ENCODE measurements at places on chromosomes 5 and 9.

- no peak for DNase-seq
Measured at GRCh38 chr9:115770521-115770920, 383.1 kb upstream of the PAPPA start.

GRCh38 chr9:17476401-17476800 lies 102.5 kb upstream of the SH3GL2 start:
- no peak for DNase-seq

DNA sequence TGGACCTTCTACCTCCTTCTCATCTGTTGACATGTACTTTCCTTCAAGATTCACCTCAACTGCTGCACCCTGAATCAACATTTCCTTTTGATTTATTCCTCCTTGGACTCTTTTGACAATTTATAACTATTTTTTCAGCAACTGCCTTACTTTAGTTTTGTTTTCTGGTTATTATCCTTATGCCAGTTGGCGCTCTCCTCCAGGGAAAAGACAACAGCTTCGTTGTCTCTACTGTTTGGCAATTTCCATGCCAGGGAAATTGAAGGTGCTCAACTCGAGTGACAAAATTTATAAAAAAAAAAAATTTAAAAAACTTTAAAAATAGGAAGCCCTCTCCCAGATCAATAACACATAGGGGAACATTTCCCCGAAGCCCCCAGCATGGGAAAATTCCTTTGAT lies 549.2 kb upstream of the DMAC1 start:
- no peak for DNase-seq

GRCh38 chr5:135242021-135242865 lies 156.8 kb downstream of the MACROH2A1 start:
- DNase-seq, result no peak

DNA sequence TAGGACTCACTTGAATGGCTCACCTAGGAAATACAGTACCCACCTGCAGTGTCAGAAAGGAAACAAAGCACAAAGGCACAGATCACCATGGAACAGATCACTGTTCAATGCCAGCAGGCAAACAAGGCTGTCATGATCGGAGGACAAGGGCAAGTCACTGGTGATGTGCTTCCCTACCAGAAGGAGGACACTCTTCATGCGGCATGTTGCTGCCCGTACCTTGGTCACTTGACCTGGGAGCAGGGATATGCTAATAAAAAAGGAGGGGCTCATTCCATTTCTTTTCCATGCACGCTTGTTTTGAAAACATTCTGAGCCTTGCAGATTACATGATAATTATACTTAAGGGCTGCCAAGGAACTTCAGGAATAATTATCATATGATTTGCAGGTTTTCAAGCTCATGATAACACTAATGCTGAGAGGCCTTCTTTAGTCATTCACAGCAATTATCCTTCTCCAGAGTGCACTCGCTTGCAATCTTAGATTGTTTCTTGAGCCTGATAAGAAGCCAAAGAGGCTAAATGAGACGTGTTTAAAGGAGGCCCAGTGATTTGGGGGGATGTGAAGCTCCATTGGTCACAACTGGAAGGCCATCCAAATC lies 36.1 kb upstream of the STARD4 start:
- DNase-seq, result no peak

- DNase-seq, result no peak
Measured at GRCh38 chr5:23026252-23027170, 173.4 kb upstream of the CDH12 start.

GRCh38 chr5:108727236-108727650 lies 20.5 kb upstream of the FER start:
- no peak for DNase-seq

- no peak for DNase-seq
Measured at GRCh38 chr9:5626727-5627634, 1.9 kb upstream of the RIC1 start.

DNA sequence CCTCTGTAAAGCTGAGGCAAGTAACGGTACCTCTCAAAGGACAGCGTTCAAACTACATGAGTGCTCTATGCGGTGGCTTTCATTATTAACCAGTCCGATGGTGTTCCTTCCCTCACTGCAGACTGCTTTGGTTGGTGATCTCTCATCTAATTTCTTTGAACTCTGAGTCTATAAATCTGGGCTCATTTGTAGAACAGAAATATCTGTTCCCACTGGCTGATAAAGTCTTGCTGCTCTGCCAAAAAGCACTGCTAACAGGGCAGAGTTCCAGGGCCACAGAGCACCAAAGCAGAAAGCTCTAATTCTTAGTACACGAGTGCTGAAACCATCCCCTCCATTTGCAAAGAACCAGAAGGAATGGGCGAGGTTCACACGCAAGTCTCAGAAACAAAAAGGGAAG lies 81.9 kb downstream of the MED27 start:
- DNase-seq, result no peak

DNA sequence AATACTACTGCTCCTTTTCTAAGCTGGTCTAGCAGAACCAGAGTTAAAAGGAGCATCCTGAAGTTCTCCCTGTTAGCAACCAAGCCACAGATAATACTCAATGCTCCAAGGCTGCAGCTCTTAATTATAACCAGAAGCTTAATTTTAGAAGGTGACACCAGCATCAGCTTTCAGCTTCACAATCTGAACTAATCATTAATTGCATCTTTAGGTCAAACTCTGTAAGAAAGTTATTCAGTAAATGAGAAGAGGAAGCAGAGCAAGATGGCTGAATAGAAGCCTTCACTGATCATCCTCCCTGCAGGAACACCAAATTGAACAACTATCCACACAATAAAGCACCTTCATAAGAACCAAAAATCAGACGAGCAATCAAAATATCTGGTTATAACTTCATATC lies 38.5 kb downstream of the APBA1 start:
- no peak for DNase-seq

- DNase-seq, result no peak
Measured at GRCh38 chr9:92664394-92665152, 5.4 kb downstream of the IPPK start.

DNA sequence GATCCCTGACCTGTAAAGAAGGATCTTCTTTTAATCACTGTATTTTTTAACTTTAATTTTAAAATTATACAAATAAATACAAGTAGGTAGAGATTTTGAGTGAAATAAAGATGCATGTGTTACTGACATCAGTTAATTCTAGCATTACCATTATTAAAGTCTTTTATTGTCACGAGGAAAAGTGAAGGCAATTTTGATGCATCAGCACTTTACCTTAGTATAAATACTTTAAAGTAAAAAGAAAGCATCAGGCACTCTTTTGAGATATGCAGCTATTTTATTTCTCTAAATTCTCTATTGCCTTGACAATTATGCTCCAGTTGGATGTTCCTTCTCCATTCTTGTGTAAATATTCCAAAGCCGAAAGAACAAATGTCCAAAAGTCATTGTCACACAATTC lies 4.6 kb downstream of the HTR1A start:
- DNase-seq, result no peak

DNA sequence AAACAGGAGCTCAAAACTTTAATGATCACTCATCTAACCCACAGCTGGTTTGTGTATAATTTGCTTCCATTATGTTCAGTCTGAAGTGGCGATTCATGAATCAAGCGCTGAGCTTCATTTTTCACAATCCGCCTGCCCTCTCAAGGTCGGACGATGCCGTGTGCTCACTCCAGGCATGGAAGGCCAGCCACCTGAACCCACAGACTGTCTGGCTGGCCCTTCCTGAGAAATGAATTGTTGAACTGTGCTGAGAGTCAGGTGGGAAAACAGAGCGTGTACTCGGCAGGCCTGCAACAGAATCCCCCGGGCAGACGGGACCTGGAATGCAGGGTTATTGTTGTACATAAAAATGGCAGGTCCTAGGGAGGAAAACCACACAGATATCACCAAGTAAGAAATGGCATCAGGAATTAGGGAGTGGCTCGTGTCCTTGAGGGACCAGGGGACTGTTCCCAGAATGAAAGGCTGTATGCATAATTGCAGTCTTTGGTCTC lies 375.7 kb downstream of the IRX2 start:
- no peak for DNase-seq

DNA sequence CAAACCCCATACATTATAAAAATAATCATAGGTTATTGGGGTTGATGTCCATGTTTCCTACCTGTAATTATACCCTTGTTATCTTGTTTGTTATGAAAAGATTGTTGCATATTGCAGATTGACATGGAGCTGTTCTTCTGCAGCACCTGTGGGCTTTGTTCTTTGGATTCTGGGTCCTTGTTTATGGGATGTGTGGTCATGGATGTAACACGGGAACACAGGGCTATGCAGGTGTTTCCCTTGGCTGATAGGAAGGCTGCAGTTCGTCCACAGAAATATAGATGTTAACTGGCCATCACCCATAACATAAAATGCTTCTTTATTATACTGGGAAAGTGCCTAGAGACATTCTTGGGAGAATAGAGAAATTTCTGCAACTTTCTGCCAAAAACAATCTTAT lies 77.9 kb downstream of the FBXL7 start:
- DNase-seq, result no peak

- no peak for DNase-seq
Measured at GRCh38 chr5:33806738-33807442, 84.9 kb downstream of the ADAMTS12 start.

DNA sequence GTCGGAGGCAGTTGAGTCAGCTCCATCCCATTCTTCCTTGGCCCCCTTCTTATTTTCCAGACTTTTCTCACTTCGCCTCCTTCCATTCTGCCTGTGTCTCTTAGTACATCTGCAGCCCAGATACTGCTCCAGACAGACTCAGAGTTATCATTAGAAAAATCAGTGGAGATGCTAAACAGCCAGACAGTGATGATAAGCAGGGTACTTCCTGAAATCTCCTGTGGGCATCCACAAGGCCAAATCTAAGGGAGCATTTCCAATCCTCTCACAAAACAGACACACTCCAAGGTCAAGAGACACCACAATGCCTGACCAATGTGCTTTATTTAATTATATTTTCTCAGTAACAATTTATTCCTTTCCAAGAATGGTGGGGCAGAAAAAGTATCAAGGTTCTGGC lies 14.5 kb upstream of the RLN1 start:
- DNase-seq, result no peak

All from stimulated activated CD4-positive, alpha-beta T cell treated with anti-CD3 and anti-CD28 coated beads, Interleukin-4, amount 100 ng/mL, for 48 hours (primary cell).